ENCODE measurements at places on chromosomes 13 and 19.
A peak's percentile ranks its signal among the peaks of the same experiment; 100 is the strongest.

GRCh38 chr19:16141043-16141442, 2.4 kb upstream of the HSH2D start:
- no peak for DNase-seq

DNA sequence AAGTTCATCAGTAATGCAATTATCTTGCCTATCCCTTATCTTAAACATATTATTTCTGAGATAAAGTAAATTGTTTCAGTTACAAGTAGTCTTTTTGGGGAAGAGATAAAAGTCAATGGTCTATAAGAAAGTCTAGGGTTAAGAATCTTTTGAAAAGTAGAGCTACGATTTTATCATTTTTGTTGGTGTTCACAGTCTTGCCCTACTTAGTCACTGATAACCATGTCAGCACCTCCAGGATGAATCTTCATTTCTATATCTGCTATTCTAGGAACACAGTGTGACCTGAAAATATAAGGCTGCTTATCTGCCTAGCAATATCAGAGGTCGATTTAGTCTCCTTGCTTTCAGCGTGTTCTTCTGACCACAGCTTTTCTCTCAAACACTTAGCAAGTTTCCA, 1676.5 kb upstream of the PRR20A start:
- DNase-seq = no peak

GRCh38 chr19:40177286-40178070, 13.7 kb upstream of the MAP3K10 start:
- DNase-seq = no peak

DNA sequence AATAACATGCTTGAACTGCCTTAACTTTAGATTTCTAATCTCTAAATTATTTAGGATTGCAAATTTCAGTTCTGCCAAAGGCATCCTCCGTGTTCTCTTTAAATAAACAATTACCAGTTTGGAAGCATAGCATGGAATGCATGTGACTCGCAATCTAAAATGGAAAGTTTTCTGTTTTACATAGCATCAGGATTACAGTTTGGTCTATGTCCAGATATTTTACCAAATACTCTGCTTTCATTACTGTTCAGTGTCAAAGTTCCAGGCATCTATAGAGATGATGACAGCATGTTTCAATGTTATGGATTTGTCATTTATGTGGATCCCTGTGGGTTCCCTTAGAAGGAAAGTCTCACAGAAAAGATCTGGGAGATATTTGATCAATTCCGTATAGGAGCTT, 16.8 kb downstream of the FLT1 start:
- no peak for DNase-seq

DNA sequence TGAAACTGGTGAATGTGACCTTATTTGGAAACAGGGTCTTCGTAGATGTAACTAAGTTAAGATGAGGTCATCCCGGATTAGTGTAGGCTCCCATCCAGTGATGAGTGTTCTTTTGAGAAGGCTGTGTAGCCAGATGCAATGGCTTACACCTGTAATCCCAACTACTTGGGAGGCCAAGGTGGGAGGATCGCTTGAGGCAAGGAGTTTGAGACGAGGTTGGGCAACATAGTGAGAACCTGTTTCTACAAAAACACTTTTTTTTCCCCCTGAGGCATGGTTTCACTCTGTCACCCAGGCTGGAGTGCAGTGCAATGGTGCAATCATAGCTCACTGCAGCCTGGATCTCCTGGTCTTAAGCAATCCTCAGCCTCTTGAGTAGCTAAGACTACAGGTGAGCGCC, 36.4 kb downstream of the FBN3 start:
- DNase-seq = no peak

DNA sequence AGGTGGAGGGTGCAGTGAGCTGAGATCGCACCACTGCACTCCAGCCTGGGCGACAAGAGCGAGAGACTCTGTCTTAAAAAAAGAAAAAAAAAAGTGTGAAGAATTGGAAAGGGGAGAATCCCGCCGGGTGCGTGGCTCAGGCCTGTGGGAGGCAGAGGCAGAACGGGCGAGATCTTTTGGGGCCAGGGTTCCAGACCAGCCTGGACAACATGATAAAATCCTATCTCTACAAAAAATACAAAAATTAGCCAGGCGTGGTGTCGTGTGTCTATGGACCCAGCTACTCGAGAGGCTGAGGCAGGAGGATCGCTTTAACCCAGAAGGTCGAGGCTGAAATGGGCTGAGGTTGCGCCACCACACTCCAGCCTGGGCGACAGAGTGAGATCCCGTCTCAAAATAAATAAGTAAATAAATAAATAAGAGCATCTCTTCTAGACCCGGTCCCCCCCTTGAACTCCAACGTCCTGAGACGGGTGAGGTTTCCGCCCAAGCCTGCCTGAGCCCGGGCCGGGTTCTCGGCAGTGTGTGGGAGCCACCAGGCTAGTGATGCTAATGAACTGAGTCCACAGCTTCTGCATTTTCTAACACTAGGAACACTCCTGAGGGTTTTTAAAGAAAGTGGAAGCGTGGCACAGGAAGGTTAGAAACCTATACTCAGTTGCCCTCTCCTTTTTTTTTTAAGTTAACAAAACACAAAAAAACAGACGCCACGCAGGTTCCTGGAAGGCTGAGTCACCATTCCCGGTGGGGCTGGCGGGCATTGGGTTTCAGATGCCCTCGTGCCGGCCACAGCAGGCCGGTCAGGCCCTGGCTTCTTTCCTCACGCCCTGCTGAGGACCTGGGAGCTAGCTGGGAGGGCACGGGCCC, 22.0 kb downstream of the GPX4 start:
- DNase-seq = no peak

DNA sequence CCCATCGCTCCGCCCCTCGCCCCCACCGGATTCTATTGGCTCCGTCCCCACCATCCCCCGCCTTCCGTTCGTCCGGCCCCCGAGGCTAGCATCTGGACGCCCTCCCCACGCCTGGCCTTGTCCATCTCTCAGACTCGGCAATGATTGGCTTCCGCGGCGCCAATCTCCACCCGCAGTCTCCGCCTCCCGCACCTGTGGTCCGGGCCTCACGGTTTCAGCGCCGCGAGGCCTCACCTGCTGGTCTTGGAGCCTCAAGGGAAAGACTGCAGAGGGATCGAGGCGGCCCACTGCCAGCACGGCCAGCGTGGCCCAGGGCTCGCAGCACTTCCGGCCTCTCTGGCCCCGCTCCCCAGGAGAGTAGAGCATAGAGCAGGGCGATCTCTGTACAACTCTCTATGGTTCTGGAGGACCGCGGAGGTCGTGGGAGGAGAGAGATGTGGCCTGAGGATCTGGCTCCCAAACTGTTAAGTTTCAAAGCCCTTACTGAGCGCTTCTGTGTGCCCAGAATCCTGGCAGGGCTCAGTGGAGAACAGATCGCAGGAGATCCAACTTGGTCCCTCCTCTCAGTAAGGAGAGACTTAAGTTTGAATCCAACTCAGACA, at the start of gene ERCC1:
ERCC1 (minus strand) TSS at position 329 of the 602 bp plus-strand sequence. CDS start 543 bp downstream, outside the sequence.
- peak; percentile 92 for DNase-seq

DNA sequence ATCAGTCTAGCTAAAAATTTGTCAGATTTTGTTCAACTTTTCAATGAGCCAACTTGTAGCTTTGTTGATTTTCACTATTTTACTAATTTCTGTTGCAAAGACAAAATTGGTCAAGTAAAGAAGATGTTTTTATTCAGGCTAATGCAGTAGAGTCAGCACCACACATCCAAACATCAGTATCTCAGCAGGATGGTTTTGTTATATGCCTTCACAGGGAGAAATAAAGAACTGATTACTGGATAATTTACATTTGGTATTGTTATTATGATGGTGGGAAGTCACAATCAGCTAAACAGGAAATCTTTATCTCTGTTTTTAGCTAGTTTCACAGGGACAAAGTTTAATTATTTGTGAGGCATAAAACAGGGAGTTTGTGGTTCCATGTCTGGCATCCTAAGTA, 713.4 kb downstream of the SLITRK5 start:
- DNase-seq = no peak

Measured in CD4-positive, alpha-beta T cell treated with Interleukin-17A for 1 hour (primary cell).